Amniotic stem cell (primary cell): ENCODE measurements at places on chromosomes 7 and 10.

- DNase-seq, result no peak
Observed at GRCh38 chr10:43214956-43215561, 51.8 kb downstream of the RASGEF1A start.

DNA sequence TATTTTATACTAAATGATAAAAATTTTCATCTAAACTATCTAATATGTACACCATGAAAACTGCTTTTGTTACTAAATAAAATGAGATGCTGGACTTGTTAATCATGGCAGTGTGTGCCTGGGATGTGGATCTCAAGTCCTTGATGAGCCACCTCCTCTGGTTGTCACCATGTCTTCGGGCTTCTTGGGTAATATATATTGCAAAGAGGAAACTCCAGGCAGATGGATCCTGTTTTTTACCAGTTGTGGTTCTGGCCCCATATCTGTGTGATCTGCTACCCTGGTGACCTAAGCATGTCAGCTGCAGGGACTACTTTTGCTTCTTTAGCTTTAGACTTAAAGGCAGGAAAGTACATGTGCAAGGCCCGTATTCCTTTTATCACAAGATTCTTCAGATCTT, 46.2 kb downstream of the TMEM60 start:
- DNase-seq, result no peak

DNA sequence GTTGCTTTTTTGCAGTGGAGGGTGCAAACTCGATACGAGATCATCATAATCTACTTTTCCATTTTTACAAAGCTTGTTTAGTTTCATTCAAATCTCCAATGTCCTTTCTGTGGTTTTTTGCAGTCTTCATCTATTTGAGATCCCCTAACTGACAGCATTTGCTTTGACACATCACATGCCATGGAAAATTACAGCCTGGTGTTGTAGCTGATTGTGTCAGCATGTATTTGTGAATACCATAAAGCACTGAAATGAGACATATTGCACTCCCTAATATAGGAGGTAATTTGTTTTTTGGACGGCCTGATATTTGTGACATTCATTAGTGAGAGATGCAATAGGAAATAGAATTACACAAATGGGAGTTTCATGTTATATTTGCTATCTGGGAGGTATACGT, 620.8 kb downstream of the KCNMA1 start:
- DNase-seq, result no peak

DNA sequence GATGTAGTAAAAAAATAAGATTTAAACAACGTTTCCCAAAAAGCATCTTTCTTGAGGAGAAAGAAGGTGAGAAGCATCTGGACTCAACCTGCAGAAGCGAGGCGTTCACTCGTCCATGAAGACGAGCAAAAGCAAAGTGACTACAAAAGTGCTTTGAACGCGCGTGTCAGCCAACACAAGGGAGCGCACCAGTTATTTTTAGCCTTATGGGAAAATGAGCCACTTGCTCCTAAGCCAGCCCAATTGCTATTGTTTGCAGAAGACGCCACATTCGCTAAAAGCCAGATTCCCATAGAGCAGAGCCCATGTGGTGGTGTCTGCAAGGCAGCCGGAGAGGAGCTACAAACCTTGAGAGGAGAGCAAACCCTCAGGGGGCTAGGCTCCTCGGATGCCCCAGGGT, 122.5 kb downstream of the FAM53B start:
- no peak for DNase-seq

DNA sequence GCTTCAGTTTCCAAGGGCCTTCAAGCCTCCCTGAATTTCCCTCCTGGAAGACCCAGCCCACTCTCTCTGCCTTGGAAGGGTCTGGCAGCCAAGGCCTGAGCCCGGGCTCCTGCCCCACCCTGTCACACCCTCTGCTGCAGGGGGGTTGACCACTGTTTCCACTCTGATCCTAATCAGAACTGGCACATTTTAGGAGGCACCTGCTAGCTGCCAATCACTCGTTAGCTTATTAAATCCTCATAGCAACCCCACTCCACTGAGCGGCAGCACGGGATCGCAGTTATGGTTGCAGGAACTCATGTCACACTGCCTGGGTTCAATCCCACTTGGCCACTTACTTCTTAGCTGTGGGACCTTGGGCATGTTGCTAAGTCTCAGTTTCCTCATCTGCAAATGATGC, 12.9 kb downstream of the HSPB1 start:
- no peak for DNase-seq

DNA sequence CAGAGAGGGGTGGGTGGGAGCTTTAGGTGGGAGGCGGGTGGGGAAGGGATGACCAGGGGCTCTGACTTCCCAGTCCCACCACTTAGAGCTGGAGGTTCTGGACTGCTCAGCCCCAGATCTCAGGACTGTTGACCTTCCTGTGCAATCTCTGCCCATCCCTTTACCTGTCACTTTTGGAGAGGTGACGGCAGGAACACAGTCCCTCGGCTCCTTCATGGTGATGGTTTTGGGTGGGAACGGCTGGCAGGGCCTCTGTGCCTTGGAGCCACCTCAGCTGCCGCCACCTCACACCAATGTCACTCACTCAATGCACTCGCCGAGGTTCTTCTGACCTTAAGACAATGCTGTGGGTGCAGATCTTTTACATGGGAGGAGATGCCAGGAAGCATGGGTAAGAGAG, 49.0 kb downstream of the TMEM270 start:
- DNase-seq, result no peak

- DNase-seq, result no peak
Observed at GRCh38 chr10:70829543-70829942, 13.8 kb downstream of the SGPL1 start.

- DNase-seq, result no peak
Observed at GRCh38 chr10:98396096-98397063, 18.6 kb downstream of the PYROXD2 start.

DNA sequence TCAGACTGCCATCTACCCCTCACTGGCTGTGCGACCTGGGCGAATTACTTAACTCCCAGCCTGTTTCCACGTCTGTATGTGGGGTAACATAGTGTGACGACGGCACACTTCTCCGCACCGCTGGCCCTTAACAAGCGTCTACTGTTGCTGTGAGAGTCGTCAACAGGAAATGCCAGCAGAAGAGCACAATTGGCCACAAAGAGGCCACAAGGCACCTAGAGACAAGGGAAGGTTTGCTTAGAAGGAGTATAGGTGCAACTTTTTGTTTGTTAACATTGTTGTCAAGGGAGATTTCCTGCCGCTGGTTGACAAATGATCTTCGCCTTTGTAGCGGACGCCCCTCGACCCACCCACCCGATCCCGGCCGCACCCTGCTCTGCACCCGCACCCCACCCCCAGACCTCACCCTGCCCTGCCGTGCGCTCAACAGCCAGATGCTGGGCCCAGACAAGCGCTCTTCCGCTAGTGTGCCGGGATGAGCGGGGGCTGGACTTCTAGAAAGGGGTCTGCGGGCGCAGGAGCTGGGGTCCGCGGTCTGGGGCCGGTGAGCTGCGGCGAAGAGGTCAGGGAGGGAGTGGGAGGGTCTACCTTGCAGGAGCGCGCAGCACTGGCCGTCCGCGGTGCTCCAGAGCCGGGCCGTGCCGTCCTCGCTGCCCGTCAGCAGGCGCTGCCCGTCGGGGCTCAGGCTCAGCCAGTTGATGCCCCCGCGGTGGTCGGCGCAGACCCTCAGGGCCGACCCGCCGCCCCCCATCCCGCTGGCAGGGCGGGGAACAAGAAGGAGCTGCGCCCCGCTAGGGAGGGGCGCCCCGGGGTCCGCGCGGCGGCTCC, 785 bp downstream of the WDR86 start:
- DNase-seq, result no peak

- DNase-seq, result no peak
Observed at GRCh38 chr10:36640626-36641025, 484.8 kb upstream of the ANKRD30A start.

- no peak for DNase-seq
Observed at GRCh38 chr10:62813981-62814380, 2.2 kb downstream of the EGR2 start.

- no peak for DNase-seq
Observed at GRCh38 chr10:101047268-101047667, 14.5 kb upstream of the KAZALD1 start.

- DNase-seq, result no peak
Observed at GRCh38 chr7:90828601-90829000, 232.5 kb downstream of the CDK14 start.

DNA sequence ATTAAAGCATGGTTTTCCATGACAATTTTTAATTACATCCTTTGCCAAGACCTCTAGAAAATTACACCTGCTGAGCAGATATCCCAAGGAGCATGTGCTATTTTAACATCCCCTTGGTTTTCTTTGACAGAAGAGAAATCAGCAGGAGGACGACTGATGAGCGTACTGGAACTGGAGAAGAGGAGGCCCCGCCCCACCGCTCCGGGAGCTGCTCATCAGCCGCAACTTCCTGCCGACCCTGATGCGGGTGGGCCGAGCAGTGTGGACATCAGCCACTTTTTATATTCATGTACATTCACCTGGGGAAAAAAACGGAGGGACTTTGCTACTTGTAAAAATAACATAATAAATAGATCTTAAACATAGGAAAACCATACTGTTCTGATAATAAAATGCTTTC, 54.2 kb downstream of the CDC123 start:
- no peak for DNase-seq

- no peak for DNase-seq
Observed at GRCh38 chr10:2839081-2839725, 228.1 kb upstream of the PFKP start.

DNA sequence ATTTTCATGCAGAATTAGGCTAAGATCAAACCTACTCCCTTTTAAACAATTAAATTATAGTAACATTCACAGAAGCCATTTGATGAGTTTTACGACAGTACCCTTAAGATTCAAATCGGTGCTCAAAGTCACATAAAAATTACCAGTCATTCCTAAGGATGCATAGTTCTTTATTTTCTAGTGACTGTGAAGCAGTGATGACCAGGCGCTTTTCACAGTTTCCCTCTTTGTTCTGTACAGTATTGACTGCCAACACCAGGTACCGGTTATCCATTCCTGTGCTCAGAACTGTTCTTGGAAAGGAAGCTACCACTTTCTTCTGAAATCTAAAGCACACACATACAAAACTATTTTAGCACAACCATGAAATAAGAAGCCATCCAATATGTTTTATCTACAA, 1.9 kb downstream of the DNA2 start:
- DNase-seq, result no peak

DNA sequence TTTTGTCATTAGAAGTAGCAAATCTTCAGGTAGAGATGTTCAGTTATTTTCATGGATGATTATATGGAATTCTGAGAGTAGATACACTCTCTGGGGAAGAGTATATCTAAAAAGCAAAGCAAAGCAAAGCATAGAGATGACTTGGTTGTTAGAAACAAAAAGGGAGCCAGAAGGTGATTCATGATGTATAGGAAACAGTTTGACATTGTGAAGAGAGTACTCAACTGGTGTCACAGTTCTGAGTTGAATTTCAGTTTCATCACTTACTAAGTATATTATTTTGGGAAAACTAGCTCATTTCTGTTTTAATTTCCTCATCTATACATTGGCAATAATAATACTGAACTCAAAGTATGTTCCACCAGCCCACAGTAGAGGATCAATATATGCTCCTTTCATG, 86.8 kb downstream of the SEMA3C start:
- no peak for DNase-seq

- DNase-seq, result no peak
Observed at GRCh38 chr7:106367018-106367420, 82.2 kb upstream of the NAMPT start.

DNA sequence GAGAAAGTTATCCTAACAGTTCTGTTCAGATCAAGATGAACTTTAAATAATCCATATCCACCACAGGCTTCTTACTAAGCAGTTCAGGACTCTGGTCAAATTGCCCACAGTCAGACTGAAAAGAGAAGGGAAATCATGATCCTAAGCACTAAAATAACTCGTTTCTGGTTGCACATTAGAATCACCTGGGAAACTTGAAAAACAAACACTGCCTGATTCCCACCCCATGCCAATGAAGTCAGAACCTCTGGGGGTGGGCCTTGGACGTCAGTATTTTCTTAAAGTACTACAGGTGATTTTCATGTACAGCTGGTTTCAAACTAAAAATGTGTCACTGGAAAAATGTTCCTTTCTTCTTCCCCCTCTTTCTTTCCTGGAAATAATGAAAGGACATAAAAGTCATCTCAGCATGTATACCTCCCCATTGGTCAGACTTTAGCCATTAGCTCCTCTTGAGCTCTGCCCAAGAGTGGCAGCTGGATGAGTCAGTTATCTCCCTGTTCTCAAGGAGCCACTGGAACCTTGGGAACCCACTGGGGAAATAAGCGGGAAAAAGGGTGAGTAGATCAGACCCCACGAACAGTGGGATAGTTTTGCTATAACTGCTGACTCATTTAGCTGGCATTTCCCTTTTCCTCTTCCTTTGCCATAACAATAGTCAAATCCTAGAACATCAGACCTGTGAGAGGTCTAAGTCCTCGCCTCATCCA, 75.3 kb upstream of the IL6 start:
- DNase-seq, result no peak

GRCh38 chr10:47321521-47322195, 596 bp upstream of the GDF2 start:
- no peak for DNase-seq

DNA sequence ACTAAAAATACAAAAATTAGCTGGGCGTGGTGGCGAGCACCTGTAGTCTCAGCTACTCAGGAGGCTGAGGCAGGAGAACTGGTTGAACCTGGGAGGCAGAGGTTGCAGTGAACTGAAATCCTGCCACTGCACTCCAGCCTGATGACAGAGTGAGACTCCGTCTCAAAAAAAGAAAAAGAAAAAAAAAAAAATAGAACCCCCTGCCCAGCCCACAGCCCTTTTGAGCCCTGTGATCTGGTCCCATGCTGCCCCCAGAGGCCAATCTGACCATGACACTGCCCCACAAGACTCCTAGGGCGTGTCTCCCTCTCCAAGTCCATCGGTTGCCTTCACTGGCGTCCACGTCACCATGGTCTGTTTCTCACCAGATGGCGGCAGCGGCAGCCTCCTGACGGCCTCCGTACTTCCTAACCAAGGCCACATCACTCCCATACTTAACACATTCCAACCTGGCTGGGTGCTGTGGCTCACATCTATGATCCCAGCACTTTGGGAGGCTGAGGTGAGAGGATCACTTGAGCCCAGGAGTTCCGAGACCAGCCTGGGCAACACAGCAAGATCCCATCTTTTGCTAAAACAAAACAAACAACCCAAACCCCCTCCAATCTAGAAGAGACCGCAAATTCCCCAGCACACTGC, 18.0 kb downstream of the STX1A start:
- DNase-seq, result no peak

DNA sequence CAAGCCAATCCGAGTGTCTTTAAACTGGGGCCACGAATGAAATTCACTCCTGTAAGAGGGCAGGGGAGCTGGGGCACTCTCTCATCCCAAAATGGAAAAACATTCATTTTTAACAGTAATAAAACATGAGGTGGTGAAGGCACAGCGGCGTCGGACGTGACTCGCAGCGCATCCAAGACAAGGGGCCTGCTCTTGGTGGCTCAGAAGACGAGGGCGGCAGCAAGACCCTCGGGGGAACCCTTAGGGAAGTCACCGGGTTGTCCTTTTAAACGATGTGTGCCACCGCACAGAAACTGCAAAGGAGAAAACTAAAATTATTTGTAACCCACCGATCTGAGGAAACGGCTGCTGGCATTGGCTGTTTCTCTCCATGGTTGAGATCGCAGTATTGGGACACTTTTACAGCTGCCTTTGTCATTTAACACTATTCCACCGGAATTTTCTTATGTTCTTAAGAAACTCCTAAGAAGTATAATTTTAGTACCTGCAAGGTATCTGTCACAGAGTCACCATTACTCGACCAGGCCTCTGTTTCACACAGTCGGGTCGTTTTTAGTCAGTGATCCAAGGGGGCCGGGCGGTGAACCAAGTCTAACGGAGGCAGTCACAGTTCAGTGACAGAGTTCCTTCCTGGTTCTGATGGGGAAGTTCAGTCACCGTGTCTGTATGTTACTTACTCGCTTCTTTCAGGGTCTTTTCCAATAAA, 159.3 kb downstream of the PTPRN2 start:
- DNase-seq, result no peak
